ENCODE measurements at places on chromosomes 4 and X.

- DNase-seq: no peak
These were observed 369.1 kb upstream of the CLNK start for GRCh38 chr4:11053601-11054220.

GRCh38 chr4:114091546-114091945, 112.1 kb upstream of the ARSJ start:
- no peak for DNase-seq

- DNase-seq: no peak
These were observed 209.2 kb upstream of the FAT4 start for GRCh38 chr4:125105561-125105960.

- no peak for DNase-seq
These were observed 31.4 kb downstream of the VCX2 start for GRCh38 chrX:8139716-8140115.

DNA sequence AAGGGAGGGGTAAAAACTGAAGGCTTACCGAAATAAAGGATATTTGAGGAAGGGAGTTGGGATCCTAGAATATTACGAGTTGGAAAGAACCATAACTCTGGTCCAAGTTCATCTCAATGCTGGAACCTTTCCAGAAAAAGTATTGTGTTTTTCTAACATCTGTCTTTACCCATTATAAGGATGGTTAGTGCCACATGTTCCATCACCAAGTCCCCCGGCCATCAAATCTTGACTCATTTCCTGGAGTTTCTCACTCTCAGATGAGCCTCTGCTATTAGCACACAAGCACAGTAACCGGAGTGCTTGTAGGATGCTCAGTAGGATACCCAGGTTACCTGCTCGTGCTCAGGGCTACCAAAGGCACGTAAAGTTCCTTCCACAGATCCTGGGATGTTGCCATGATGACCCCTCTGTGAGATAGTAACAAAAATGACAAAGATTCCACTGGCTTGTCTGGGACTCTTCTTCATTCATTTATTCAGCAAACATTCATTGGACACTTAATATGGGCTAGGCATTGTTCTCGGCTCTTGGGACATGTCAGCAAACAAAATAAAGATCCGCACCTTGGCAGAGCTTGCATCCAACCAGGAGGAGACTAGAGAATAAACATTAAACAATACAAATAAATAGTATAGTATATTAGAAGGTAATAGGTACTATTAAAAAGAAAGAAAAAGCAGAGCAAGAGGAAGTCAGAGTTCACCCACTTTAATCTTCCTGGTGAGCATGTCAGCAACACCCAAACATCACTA, 36.3 kb downstream of the PKD2 start:
- no peak for DNase-seq

- DNase-seq: no peak
These were observed 11.9 kb upstream of the TRIML1 start for GRCh38 chr4:188127214-188127874.

GRCh38 chr4:143407888-143408287, 71.2 kb downstream of the GAB1 start:
- no peak for DNase-seq

DNA sequence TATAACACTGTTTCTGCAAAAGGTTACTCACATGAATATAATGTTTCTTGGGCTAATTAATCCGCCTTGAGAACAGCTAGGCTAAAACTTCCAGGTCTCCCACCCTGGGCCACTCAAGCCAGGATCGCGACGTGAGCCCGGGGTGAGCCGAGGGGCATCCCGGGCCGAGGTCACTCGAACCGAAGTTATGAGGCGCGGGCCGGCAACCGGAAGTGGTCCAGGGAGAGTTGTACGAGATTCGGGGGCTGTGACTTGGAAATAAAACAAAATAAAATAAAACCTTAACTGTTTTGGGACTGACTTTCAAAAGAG, 317 bp downstream of the CMC4 start:
- no peak for DNase-seq

DNA sequence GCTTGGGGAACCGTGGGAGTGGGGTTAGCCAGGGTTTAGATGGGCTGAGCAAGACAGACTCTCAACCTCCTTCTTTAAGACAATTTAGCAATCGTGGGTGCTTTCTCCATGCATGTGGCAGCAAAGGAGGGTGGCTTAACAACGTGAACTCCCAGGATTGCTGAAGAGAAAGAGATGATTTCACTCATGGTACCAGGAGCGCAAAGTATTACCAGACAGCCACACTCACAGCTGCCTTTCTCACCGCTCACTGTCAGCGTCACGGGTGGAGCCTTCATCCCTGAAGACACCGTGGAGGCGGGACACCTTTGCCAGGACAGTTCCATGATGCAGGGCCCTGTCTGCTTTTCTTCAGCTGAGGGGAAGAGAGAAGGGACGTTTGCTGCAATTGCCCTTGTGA, 212.5 kb upstream of the PSAPL1 start:
- no peak for DNase-seq

Measured in stimulated activated CD4-positive, alpha-beta T cell treated with anti-CD3 and anti-CD28 coated beads, TNF-alpha, amount 100 ng/mL, for 1 hour (primary cell).